ENCODE measurements at places on chromosomes 3 and 15. TPM values are rescaled to one million over a fixed set of nuclear protein-coding genes. Genes with fewer than 3 reads are reported as not detected.

The ARNT2 gene
- total RNA-seq, result not detected

The CCDC50 gene
- total RNA-seq, result 15.6 TPM

The RLBP1 gene
- total RNA-seq, result not detected

The ARPP19 gene
- total RNA-seq, result 199 TPM

The PLA1A gene
- 0.13 TPM for total RNA-seq

The CLDN18 gene
- total RNA-seq, result not detected
